ENCODE measurements at places on chromosomes 3 and 15.

- no peak for DNase-seq
Measured at GRCh38 chr3:66490984-66491383, 9.8 kb downstream of the LRIG1 start.

DNA sequence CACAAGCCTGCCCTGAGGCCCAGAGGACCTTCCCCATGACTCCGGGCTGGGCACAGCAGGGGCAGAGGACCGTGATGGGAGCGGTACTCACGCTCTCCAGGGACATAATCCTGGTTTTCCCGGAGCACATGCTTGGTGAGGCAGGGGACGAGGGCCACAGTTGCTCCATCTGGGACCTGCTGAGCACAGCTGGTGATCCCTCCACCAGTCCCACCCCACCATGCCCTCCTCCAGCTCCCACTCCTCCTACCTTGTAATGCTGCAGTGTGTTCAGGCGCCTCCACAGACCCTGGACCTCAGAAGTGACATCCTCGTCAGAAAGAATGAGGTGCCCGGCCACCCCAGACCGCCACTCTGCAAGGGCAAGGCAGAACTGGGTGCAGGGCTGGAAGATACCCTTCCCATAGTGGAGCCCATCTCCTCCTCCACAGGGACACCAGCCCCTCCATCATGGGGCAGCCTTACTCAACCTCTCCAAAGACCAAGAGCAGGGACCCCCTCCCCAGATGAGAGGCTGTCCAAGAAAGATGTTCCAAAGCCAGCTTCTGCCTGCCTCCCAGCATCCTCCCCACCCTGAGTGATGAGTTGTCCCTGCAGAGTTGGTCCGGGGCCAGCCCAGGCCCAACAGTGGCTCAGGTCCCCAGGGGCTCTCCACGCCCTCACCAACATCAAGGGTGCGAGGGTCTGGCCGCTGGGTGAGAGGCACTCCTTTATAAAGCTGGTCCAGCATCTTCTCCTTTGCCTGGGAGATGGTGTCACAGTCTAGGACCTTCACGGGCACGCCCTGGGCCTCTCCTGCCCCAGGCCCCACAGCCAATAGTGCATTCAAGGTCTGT is 19.5 kb downstream of the PLXNB1 start:
- no peak for DNase-seq

- no peak for DNase-seq
Measured at GRCh38 chr3:14699643-14700042, 24.7 kb downstream of the C3orf20 start.

DNA sequence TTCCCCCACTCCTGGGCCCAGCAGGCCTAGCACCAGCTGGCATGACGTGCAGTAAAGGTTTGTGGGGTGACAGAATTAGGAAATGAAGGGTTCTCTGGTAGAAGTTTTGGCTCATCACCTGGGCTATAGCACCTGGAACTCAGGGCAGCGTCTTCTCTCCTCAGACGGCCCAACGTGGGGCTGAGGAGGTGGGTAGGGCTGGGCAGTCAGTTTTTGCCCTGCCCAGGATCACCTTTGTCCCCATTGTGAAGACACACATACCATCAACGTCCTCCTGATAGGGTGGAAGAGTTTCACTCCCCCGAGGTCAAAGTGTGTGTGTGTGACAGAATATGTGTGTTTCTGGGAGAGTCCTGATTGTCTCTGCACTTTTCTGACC is 12.1 kb downstream of the KBTBD13 start:
- DNase-seq, result no peak

GRCh38 chr3:13347390-13347950 is 72.7 kb downstream of the NUP210 start:
- DNase-seq, result peak; percentile 51

DNA sequence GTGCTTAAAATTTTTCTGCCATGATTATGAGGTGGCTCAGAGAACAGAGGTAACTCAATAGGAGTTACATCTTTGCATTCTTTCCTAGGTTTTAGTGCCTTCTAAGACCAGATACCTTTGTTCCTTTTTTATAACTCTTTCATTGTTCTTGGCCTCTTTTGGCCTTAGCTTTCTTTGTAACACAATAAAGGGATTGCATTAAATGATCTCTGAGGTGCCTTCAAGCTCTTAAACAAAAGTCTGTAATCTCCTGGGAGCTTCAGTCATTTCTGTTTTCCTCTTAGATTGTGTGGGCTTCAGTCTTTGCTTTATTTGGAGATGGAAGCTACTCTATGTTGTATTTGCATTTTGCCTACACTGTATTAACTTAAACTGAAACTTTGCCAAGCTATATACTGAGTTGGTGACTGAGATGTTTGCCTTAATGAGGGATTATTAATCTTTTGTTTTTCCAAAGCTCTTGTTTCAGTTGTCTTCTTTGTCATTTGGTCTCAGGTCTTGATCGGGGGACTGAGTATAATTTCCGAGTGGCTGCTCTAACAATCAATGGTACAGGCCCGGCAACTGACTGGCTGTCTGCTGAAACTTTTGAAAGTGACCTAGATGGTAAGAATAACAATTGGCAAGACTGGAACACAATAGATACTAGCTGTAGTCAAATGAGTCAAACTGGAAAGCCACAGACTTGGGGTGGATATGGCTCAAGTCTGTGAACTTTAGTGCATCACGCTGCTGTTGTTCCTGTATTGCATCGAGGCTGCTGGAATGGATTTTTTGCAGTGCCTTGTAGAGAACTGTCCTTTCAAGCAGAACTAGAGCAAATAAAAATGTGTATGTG is 110.3 kb downstream of the HCN4 start:
- no peak for DNase-seq

DNA sequence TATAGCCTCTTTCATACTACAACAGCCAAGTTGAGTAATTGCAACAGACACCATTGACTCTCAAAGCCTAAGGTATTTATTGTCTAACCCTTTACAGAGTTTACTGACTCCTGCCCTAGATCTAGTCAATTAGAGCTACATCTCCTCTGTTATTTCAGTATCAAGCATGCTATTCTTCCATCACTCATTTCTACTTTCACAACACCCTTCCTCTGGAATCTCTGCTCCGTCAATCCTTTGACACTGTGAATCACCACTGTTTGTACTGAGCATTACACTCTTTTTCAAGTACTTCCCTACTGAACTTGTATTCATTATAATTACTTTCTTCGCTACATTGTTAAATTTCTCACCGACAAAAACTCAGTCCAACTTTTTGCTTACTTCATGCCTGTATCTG is 121.8 kb downstream of the ZNF609 start:
- no peak for DNase-seq

- no peak for DNase-seq
Measured at GRCh38 chr15:62509395-62509958, 344.4 kb upstream of the C2CD4B start.

GRCh38 chr15:60480149-60480548 is 1.2 kb upstream of the ICE2 start:
- no peak for DNase-seq

- DNase-seq, result no peak
Measured at GRCh38 chr15:83561661-83562060, 92.3 kb upstream of the ADAMTSL3 start.

- no peak for DNase-seq
Measured at GRCh38 chr15:45117308-45118130, 3.4 kb downstream of the DUOXA2 start.

- DNase-seq, result no peak
Measured at GRCh38 chr3:138479438-138479863, 45.0 kb downstream of the ESYT3 start.
